ENCODE measurements at places on chromosomes 13 and 19. TPM values are rescaled to one million over a fixed set of nuclear protein-coding genes. Genes with fewer than 3 reads are reported as not detected.

Gene FXYD7
- not detected for total RNA-seq

Gene TMPRSS9
- not detected for total RNA-seq

Gene LPAR6
- total RNA-seq = 0.18 TPM

Gene SPRED3
- 3.4 TPM for total RNA-seq

Gene LILRA1
- not detected for total RNA-seq

Gene LAIR1
- total RNA-seq = not detected

Gene ADPRHL1
- 15.9 TPM for total RNA-seq

Gene KISS1R
- 0.29 TPM for total RNA-seq

Gene KLK2
- not detected for total RNA-seq

Gene IL4I1
- total RNA-seq = 0.79 TPM

Gene NFIC
- 46.3 TPM for total RNA-seq

Gene PNKP
- total RNA-seq = 39.7 TPM

Gene SLC6A16
- total RNA-seq = 1.2 TPM

Gene CCDC159
- total RNA-seq = 5.7 TPM

Gene ZNF845
- total RNA-seq = 4.2 TPM

Gene C19orf38
- not detected for total RNA-seq

Gene PSG6
- total RNA-seq = 0.18 TPM

Gene TYROBP
- not detected for total RNA-seq

Gene CLDND2
- total RNA-seq = 10.5 TPM

Gene ZNF154
- not detected for total RNA-seq

Gene ATP8B3
- total RNA-seq = 1.8 TPM

Measured in A549 treated with RU486 at 1 μM for 4 hours (cell line).